ENCODE measurements at places on chromosomes 6 and 20.

- no peak for DNase-seq
Observed at GRCh38 chr20:11682285-11682684, 235.4 kb upstream of the BTBD3 start.

GRCh38 chr6:122996794-122997505, 915 bp downstream of the CLVS2 start:
- DNase-seq, result no peak

GRCh38 chr20:35263532-35264341, 14.2 kb downstream of the MMP24OS start:
- no peak for DNase-seq

DNA sequence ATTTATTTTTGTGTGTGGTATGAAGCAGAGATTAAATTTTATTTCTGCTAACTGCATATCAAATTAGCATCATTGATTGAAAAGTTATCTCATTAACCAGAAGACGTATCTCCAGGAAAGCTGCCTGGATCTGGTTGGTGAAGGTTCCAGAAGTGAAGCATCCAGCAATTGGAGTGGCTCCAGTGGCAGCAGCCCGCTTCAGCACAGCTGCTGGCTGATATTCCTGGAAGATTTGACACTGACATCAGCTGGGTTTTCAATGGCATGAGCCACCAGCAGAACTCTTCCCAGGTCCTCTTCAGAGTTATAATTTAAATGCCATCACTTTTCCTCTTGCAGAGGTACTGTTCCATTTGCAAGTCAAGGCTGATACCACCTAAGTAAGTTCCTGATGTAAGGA, 363.5 kb downstream of the BCKDHB start:
- no peak for DNase-seq

DNA sequence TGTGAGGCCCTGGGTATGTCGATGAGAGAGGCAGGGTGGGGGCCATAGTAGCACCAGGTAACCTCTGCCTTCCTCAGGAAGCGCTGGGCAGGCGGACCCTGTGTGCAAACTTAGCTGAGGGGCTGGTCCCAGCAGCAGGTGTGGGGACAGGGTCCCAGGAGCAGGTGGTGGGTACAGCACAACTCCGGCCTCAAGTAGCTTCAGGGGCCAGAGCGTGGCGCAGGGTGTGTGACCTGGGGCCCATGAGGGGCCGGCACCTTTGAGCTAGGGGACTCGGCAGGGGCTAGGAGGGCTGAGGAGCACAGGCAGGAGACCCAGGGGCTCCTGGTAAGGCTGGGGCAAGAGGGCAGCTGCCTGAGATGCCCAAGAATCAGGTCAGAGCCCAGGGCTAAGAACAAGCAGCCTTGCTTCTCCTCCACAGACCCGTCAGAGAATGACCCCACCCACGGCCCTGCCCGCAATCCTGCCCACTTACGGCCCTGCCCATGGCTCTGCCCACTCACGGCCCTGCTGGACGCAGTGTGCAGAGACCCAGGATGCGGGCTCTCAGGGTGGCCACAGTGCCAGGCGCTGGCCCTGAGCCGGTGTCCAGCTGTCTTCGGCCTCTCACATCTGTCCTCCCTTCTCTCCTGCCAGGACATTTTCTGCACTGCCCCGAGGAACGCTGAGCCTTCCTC, 30.9 kb downstream of the CHRNA4 start:
- DNase-seq, result no peak

GRCh38 chr6:165562421-165563090, 100.5 kb downstream of the PDE10A start:
- no peak for DNase-seq

DNA sequence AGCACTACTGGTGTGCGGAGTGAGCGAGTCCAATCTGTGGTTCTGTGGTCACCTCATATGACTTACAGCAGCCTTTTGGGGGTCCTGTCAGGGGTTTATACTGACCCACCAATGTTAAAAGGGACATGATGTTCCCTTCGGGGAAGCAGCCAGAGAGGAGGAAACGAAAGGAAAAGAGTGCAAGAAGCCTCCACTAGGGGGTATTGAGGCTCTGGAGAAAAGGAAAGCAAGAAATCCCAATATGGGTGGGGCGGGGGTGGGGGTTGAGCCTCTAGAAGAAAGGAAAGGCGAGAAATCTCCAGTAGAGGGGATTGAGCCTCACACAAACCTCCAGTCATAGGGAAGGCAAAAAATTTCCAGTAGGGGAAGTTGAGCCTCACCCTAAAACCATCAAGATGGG, 249.3 kb upstream of the ECI2 start:
- DNase-seq, result no peak

GRCh38 chr20:56964901-56965300, 301.5 kb downstream of the BMP7 start:
- no peak for DNase-seq

- DNase-seq, result peak; percentile 42
Observed at GRCh38 chr6:142537612-142538478, 236.0 kb downstream of the ADGRG6 start.

GRCh38 chr20:35743693-35744491, 1.8 kb upstream of the RBM39 start:
- DNase-seq, result no peak

DNA sequence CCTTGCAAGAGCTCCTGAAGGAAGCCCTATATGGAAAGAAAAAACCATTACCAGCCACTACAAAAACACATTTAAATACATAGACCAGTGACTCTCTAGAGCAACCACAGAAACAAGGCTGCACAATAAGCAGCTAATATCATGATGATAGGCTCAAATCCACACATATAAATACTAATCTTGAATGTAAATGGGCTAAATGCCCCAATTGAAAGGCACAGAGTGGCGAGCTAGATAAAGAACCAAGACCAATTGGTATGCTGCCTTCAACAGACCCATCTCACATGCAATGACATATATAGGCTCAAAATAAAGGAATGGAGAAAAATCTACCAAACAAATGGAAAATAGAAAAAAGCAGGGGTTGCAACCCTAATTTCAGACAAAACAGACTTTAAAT, 153.0 kb downstream of the LRRC1 start:
- no peak for DNase-seq

DNA sequence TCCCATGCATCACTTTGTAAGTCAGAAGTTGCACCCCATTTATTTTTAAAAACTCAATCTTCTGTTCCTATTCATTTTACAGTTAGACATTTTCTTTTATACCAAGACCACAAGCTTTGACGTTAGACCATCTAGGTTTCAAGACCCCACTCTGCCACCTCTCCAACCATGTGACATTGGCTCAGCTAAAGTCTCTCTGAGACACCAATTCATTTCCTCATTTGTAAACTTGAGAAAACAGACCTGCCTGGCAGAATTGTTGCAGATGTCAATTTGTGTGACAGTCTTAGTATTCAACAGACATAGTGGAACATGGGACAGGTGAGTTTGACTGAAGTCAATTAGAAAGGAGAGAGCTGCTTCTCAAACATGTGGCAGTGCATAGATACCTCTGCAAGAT, 55.6 kb upstream of the CSE1L start:
- DNase-seq, result no peak

GRCh38 chr6:154605882-154606370, 95.4 kb upstream of the CNKSR3 start:
- DNase-seq, result no peak

DNA sequence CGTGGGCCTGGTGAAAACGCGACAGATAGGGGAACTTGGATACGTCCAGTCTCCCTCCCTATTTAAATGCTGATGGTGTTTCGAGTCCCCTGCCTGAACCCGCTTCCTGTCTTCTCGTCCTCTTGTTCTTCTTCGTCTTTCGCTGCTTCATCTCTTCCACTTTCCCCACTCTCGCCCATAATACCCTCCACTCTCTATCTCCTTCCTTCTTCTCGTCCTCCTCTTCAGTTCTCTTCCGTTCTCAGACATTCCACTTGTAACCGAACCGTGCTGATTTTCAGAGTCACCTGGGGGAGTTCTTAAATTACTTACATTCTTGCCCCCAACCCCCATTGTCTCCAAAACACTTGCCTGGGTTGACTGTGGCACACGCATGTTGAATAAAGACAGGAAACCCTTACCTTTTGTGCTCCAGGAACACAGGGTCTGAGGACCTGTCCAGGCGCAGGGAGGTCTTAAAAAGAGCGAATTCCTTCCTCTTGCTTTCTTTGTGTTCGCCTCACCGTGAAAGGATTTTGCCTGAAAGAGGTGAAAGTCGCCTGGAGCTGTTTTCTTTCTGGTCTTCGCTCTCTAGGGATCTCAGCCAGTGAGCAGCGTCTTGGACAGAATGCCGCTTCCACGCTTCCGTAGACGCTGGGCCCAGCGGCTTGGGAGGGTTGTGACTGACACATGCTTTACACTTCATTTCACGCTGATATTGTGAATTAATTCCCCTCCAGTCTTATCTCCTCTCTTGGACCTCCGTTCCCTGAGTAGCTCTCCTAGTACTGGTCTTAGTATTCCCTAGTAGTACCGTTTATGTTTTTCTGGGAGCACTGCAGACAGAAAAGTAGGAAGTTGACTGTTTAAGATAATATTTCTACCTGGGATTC, 184.0 kb downstream of the GPX5 start:
- DNase-seq, result no peak

GRCh38 chr6:29626948-29627754, 5.8 kb downstream of the GABBR1 start:
- no peak for DNase-seq

DNA sequence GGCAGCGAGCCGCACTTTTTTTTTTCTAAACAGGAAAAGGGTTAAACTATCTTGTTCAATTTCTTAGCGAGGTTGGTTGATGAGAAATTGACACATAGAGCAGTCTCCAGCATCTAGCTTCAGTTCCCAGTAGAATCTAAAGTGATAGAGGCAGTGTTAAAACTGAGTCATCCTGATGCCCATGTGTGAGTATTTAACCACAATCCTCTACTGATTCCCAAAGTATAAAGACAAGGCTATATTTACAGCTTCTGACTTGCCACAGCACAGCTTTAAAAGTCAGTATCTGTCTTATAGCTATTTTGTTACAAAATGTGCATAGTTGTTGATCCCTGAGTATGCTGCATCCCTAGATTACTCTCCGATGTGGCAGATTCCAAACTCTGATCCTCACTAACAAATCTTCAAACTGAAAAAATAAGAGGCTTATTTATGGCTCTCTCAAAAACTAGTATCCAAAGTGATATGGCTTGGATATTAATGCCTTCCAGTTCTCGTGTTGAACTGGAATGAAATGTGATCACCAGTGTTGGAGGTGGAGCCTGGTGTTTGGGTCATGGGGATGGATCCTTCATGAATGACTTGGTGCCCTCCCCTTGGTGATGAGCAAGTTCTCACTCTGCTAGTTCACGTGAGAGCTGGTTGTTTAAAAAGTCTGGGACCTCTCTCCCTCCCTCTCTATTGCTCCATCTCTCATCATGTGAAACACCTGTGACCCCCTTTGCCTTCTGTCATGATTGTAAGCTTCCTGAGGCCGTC, 13.1 kb upstream of the POPDC3 start:
- DNase-seq, result peak; percentile 88

DNA sequence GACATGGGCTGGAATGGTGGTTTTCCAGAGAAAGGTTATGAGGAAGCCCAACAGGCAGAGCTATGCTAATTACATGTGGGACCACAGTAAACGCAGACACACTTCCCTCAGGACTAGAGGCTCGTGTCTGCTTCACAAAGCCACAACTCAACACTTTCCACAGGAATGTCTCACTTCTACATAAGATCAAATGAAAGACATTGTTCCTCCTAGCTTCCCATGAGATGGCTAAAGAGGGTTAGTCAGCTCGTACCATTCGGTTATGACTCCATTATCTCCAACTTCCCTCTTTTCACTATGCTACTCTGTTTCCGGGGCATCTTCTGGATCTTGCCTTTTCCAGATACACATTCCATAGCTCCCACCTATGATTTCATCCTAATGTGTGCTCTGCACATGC, 29.1 kb upstream of the ZC3H12D start:
- no peak for DNase-seq

DNA sequence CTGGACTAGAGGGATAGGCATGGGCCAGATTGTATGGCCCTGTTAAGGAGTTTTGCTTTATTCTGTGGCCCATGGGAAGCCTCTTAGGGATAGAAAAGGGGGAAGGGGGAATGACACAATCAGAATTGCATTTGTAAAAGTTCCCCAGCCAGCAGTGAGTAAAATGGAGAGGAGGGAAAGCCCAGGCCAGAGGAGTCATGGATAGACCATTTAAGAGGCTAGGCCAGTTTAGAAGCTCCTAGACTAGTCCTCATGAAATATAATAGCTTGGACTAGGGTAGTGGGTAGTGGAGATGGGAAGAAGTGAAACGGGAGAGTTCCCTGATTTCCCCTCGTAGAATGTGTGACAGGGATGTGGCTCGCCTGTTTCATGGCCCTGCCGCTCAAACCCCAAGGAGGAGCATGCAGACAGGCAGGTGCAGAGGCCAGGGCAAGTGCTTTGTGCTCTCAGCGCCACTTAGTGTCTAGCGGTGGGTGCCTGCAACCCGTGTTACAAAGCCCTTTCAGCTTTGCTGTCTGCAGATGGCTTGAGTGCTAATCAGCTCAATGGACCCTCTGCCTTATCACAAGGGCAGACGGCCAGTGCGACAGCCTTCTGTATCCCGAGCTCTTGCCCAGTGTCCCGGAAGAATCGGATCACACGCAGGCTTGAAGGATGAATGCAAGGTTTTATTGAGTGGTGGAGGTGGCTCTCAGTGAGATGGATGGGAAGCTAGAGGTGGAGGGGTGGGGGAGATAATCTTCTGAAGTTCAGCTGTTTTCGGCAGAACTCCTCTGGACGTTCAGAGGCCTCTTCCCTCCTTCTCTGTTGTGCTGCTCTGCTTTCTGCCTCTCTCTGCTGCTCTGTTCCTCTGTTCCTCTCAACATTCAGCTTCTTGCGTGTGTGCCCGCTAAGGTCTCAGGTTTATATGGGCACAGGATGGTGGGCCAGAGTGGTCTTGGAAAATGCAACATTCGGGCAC, 141.1 kb downstream of the CEP57L1 start:
- no peak for DNase-seq

DNA sequence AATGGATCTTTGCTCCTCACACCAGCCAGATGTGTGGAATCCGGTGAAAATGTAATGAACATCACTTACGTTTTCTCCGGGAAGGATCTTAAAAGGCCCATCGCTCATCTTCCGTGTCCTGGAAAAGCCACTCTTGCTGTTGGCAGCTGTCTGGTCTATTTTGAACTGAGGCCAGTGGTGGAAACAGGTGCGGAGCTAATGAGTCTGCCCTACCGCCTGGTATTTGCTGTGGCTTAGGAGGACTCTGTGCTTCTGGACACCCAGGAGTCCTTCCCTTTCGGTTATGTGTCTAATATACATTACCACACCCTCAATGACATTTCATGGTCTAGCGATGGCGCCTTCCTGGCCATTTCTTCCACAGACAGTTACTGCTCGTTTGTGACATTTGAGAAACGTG, 264.2 kb upstream of the PREP start:
- DNase-seq, result no peak

DNA sequence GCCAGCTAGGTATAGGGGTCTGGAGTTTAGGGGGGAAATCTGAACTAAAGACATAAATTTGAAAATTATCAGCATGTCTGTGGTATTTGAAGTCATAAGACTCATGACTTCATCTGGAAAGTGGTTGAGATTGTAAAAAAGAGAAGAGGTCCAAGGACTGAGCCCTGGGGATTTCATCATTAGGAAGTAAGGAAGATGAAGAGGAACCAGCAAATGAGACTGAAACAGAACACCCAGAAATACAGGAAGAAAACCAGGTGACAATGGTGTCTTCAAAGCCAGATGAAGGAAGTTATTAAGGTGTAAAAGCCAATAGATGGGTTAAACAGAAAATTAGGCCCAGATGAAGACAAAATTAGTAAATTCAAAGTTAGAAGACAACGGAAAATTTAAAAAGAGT, 49.1 kb upstream of the UBR2 start:
- no peak for DNase-seq

All from fibroblast of mammary gland (primary cell).